ENCODE measurements at places on chromosomes 6 and 20. TPM values are rescaled to one million over a fixed set of nuclear protein-coding genes. Genes with fewer than 3 reads are reported as not detected.

The HCRTR2 gene
- not detected for total RNA-seq

The RAET1L gene
- total RNA-seq = not detected

The GJA10 gene
- total RNA-seq = not detected

The MYO6 gene
- total RNA-seq = 21.2 TPM

The TAP1 gene
- 29.9 TPM for total RNA-seq

The MEI4 gene
- total RNA-seq = not detected

The BPIFA1 gene
- total RNA-seq = not detected

The ENPP1 gene
- total RNA-seq = 32.7 TPM

The MUC21 gene
- not detected for total RNA-seq

DNA sequence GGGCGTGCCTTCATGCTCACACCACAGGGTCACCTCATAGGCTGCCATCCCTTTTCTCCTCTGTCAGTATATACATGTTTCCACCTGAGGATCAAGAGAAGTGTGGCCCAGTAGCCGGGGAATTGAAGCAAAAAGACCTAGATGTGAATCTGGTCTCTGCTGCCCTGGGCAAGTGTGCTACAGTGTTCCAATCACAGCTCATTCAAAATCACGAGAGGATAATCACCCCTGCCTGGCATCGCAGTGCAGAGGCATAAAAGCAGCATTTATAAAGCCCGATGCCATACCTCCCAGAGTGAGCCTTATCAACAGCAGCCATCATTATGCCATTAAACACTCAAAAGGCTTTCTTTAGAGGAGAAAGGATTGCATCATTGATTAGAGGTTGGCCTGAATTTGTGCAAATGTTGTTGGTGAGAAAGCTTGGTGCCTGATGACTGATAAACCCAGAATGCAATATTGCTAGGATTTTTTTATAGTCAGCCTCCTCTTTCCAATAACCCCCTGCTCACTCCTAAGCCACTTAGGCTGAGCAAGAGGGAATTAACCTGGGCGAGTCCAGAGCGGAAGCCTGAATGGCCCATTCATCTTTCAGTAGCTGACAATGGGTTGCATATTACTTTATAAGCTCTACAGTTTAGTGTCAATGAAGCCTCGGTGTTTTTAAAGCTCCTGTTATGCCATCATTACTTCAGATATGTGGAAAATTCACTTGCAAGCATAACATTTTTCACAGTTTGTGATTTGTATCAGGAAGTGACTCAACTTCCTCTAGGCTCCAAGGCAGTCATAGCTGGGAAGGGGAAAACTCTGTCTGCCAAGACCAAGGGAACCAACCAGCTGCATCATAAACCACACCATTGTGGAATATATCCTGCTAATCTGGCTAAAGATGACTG, 92.5 kb upstream of the NXT1 start:
- no peaks in the 10 kb centered on the region for H3K36me3 ChIP-seq
- H3K27ac ChIP-seq = peak overlapping the region; percentile 74
- H3K4me1 ChIP-seq = peaks cover 47% of the 10 kb centered on the region
- DNase-seq = peak; percentile 74
- peaks cover 13% of the 10 kb centered on the region for H3K27me3 ChIP-seq

GRCh38 chr20:38337561-38338140, 8.6 kb upstream of the LBP start:
- H3K27ac ChIP-seq = no peak overlapping the region
- no peaks in the 10 kb centered on the region for H3K4me1 ChIP-seq
- no peak overlapping the region for H3K4me3 ChIP-seq
- peak; percentile 14 for DNase-seq
- H3K36me3 ChIP-seq = peaks cover 6% of the 10 kb centered on the region

- H3K27me3 ChIP-seq = peaks cover 11% of the 10 kb centered on the region
- 0 out of 2 replicates have a peak, but pooled peaks cover 6% of the 10 kb centered on the region for H3K4me1 ChIP-seq
- no peaks in the 10 kb centered on the region for H3K36me3 ChIP-seq
- no peak overlapping the region for H3K27ac ChIP-seq
- no peak for DNase-seq
Observed at GRCh38 chr6:13527671-13528056, 40.3 kb upstream of the GFOD1 start.

- H3K4me1 ChIP-seq = peaks cover 37% of the 10 kb centered on the region
- H3K27ac ChIP-seq = peak overlapping the region; percentile 85
- no peaks in the 10 kb centered on the region for H3K36me3 ChIP-seq
Observed at GRCh38 chr6:1131285-1132079, 180.4 kb upstream of the FOXQ1 start.

GRCh38 chr6:121694389-121694788, 258.9 kb downstream of the GJA1 start:
- no peak overlapping the region for H3K4me3 ChIP-seq
- no peaks in the 10 kb centered on the region for H3K36me3 ChIP-seq
- no peak overlapping the region for H3K27ac ChIP-seq
- H3K4me1 ChIP-seq = peaks cover 79% of the 10 kb centered on the region
- DNase-seq = no peak

DNA sequence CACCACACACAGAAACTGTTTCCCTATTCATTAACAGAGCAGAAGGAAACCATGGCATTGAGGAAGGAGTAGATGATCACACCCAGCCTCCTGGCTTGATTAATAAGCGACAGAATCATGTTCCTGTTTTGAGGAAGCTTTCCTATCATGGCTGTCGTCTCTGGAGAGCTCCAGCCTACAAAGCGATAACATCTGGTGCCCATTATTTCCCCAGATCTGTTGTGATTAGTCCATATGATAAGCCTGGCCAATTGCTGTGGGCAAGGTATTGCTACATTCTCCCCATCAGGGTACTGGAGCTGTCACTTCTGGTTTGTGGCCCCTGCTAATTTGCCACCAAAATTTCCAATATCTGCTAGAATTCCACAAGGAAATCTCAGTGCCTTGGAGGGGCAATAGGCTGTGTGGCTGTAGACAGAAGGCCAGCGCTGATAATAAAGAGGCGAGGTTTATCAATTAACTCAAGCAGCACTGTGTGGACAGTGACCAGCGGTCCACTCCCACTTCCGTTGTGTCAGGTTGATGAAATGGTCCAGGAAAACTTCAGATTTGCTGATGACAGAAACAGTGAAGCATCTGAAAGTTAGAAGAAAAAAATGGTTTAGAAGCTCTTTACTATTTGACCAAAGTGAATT, 66.4 kb downstream of the OLIG3 start:
- H3K4me3 ChIP-seq = no peak overlapping the region
- no peak overlapping the region for H3K27ac ChIP-seq
- H3K4me1 ChIP-seq = no peaks in the 10 kb centered on the region

- H3K4me1 ChIP-seq = peaks cover 25% of the 10 kb centered on the region
- peak overlapping the region; percentile 22 for H3K27ac ChIP-seq
- H3K4me3 ChIP-seq = peak overlapping the region; percentile 72
Observed at GRCh38 chr6:16136621-16137450, 8.0 kb downstream of the MYLIP start.

- peaks cover 16% of the 10 kb centered on the region for H3K4me1 ChIP-seq
- H3K36me3 ChIP-seq = 0 out of 2 replicates have a peak, but pooled peaks cover 4% of the 10 kb centered on the region
- H3K4me3 ChIP-seq = no peak overlapping the region
- peaks cover 10% of the 10 kb centered on the region for H3K27me3 ChIP-seq
Observed at GRCh38 chr6:134080171-134080795, 27.9 kb upstream of the SLC2A12 start.

GRCh38 chr6:20998748-20999448, 464.6 kb downstream of the CDKAL1 start:
- H3K27me3 ChIP-seq = no peaks in the 10 kb centered on the region
- no peak overlapping the region for H3K27ac ChIP-seq
- no peak overlapping the region for H3K4me3 ChIP-seq
- peaks cover 39% of the 10 kb centered on the region for H3K4me1 ChIP-seq

- H3K27me3 ChIP-seq = no peaks in the 10 kb centered on the region
- no peak for DNase-seq
- peaks cover 6% of the 10 kb centered on the region for H3K36me3 ChIP-seq
- H3K27ac ChIP-seq = no peak overlapping the region
Observed at GRCh38 chr20:4202441-4202840, 187.1 kb upstream of the RNF24 start.

- peaks cover 14% of the 10 kb centered on the region for H3K4me1 ChIP-seq
- no peaks in the 10 kb centered on the region for H3K27me3 ChIP-seq
- H3K4me3 ChIP-seq = no peak overlapping the region
- DNase-seq = no peak
- no peaks in the 10 kb centered on the region for H3K36me3 ChIP-seq
- H3K27ac ChIP-seq = no peak overlapping the region
Observed at GRCh38 chr20:50186987-50187402, 3.6 kb upstream of the CEBPB start.

DNA sequence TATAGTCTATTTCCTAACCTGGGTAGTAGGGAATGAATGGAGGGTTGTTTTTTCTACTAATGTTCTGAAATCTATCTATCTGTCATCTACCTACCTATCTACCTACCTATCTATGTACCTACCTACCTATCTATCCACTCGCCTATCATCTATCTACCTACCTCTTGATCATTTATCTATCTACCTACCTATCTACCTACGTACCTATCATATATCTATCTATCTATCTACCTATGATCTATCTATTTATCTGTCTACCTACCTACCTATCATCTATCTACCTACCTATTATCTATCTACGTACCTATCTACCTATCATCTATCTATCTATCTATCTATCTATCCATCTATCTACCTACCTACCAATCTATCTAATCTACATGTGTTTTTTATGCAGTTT, 62.5 kb upstream of the PHACTR1 start:
- no peak overlapping the region for H3K4me3 ChIP-seq
- H3K4me1 ChIP-seq = no peaks in the 10 kb centered on the region
- no peak overlapping the region for H3K27ac ChIP-seq
- no peak for DNase-seq
- H3K27me3 ChIP-seq = no peaks in the 10 kb centered on the region

- H3K36me3 ChIP-seq = peaks cover 6% of the 10 kb centered on the region
- no peak overlapping the region for H3K27ac ChIP-seq
- no peak overlapping the region for H3K4me3 ChIP-seq
- H3K27me3 ChIP-seq = no peaks in the 10 kb centered on the region
- H3K4me1 ChIP-seq = peaks cover 42% of the 10 kb centered on the region
Observed at GRCh38 chr6:139738801-139739455, 364.5 kb upstream of the CITED2 start.

DNA sequence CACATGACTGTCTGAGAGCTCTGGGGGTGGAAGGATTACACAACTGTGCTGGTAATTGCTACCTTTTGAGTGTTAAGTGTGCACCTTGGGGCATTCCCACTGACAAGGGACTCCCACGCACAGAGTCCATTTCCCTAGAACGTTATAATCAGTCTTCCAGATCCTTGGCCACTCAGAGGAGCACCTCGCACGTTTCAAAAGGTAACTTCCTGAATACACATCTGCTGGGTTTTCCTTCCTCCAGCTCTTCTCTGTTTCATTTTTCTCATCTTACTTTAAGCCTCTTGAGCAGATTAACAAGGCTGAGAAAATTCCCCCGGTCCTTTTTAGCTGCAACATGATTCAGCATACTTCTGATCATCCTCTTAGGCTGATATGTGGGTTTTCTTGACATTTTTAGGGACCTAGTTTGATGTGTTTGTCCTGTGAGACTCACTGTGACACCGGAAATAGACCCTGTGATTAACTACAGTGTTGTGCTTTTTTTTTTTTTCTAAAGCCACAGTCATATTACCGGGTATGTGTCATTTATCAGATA, 98.4 kb upstream of the DUSP22 start:
- H3K27me3 ChIP-seq = peaks cover 8% of the 10 kb centered on the region
- no peak for DNase-seq
- peaks cover 5% of the 10 kb centered on the region for H3K4me1 ChIP-seq
- no peaks in the 10 kb centered on the region for H3K36me3 ChIP-seq
- H3K27ac ChIP-seq = no peak overlapping the region
- H3K4me3 ChIP-seq = no peak overlapping the region

- DNase-seq = peak; percentile 53
- H3K27me3 ChIP-seq = peaks cover 6% of the 10 kb centered on the region
- H3K4me3 ChIP-seq = peak overlapping the region; percentile 53
- peaks cover 31% of the 10 kb centered on the region for H3K4me1 ChIP-seq
- H3K36me3 ChIP-seq = peaks cover 37% of the 10 kb centered on the region
Observed at GRCh38 chr20:50130995-50131394, 18.0 kb upstream of the UBE2V1 start.

GRCh38 chr6:84344005-84344404, 116.6 kb upstream of the CEP162 start:
- DNase-seq = no peak
- H3K36me3 ChIP-seq = no peaks in the 10 kb centered on the region
- no peak overlapping the region for H3K27ac ChIP-seq
- H3K4me1 ChIP-seq = no peaks in the 10 kb centered on the region
- no peaks in the 10 kb centered on the region for H3K27me3 ChIP-seq

DNA sequence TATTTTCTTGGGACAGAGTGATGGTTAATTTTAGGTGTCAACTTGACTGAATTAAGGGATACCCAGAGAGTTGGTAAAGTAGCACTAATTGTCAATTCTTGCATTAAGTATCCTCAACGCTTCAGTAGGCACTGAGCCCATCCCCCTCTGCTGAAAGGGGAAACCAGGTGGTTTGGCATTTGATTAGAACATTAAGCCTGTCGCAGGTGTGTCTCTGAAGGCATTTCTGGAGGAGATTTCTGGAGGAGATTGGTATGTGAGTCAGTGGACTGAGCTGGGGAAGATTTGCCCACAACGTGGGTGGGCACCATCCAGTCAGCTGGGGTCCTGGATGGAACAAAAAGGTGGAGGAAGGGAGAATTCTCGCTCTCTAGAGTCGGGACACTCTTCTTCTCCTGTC, 119.8 kb downstream of the RFX6 start:
- no peaks in the 10 kb centered on the region for H3K36me3 ChIP-seq
- DNase-seq = no peak
- no peaks in the 10 kb centered on the region for H3K27me3 ChIP-seq

GRCh38 chr6:106056060-106056745, 29.9 kb upstream of the PRDM1 start:
- H3K4me3 ChIP-seq = no peak overlapping the region
- H3K36me3 ChIP-seq = no peaks in the 10 kb centered on the region
- H3K4me1 ChIP-seq = peaks cover 6% of the 10 kb centered on the region
- DNase-seq = no peak
- H3K27me3 ChIP-seq = no peaks in the 10 kb centered on the region
- H3K27ac ChIP-seq = no peak overlapping the region

DNA sequence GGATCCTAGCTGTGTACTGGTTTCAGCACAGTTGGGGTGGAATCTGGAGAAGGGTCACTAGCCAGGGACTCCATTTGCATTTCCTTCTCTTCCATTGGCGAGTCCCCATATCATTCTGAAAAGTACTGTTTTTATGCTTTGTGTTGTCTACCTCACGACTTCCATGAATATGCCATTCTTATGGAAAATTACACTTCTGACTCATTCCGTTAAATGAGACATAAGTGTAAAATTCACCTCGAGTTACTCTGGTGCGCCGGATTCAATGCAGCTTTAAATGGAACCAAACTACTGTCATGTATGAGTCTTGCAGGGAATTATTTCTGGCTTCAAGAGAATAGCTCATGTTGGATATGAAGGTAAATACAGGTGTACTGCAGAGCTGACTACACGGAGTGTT, 99.2 kb downstream of the PDE7B start:
- no peaks in the 10 kb centered on the region for H3K4me1 ChIP-seq
- H3K27me3 ChIP-seq = no peaks in the 10 kb centered on the region
- no peak overlapping the region for H3K4me3 ChIP-seq
- DNase-seq = no peak

- DNase-seq = no peak
- no peaks in the 10 kb centered on the region for H3K36me3 ChIP-seq
- no peak overlapping the region for H3K4me3 ChIP-seq
- H3K4me1 ChIP-seq = peaks cover 8% of the 10 kb centered on the region
Observed at GRCh38 chr6:166456395-166457156, 73.8 kb upstream of the MPC1 start.

Measured in HFFc6 (cell line).